Heart left ventricle (tissue), 16 donors: ENCODE measurements at places on chromosomes 7 and 10. TPM values are rescaled to one million over a fixed set of nuclear protein-coding genes. Genes with fewer than 3 reads are reported as not detected.
A peak's percentile ranks its signal among the peaks of the same experiment; 100 is the strongest.

Gene RSPH10B2
- not detected for total RNA-seq

- no peak for DNase-seq
These were observed 64.3 kb downstream of the PLXNA4 start for GRCh38 chr7:132511921-132512320.

DNA sequence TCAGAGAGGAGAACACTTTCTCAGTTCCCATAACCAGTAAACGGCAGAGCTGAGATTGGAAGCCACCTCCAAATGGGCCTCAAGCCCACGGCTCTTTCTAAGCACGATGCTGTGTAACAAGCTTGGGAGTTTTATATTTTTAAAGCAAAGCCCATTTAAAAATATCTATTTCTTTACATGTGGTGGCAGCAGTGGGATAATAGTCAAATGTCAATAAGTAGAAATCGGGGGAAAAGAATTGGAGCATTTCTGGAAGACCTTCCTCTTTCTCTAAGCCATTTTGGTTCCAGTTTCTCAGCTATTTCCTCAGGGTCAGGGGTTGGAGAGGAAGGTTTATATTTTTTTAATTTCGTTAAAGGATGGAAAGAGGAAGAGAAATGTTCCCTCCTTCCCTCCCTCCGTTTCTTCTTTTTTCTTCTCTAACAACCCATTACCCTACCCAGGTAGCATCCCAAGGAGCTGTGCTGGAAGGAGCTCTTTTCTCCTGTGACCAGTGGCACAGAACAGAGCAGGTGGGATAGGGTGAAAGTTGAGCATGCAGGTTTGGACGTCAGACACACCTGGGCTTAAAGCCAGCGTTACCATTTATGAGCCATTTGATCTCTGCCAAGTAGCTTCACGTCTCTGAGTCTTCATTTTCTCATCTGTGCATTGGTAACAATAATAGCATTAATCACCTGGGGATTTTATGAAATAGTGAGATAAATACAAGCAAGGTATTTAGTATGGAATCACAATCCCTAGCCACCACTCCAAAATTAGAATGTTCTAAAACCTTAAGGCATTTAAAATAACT, 515.7 kb downstream of the RPS24 start:
- DNase-seq, result no peak

DNA sequence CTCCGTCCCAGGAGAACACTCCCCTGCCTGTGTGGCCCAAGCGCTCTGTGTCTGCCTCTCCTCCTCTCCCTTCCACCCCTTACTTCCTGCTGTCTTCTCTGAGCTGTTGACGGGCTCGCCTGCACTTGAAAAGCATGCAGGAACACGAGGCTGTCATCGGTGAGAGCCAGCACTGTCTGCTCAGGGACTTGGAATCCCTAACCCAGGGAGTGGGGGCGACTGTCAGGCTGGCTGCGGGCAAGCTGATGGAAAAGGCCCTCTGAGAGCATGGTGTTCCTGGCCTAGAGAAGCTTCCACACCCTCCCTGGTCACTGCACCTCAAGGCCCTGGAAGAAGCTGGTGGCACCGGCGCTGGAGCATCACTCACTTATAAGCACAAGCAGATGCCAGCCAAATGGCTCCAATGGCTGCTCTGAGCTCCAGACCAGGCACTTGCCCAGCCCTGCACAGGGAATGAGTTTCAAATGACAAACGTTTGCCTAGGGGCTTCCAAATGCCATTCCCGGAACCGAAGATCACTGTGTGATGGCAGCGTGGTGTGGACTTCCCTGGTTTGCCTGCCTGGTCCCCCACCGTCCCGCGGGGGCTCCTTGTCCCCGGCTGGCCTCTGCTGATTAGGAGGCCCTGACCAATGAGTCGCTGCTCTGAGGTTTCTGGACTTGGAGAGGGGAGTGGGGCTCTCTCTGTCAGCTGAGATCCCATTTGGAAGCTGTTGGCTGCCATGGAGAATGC, 56.7 kb upstream of the EBF3 start:
- no peak for DNase-seq

- DNase-seq, result no peak
These were observed 13.4 kb upstream of the CXCL12 start for GRCh38 chr10:44398271-44398670.

GRCh38 chr7:98674461-98674860, 57.4 kb downstream of the NPTX2 start:
- DNase-seq, result no peak

- DNase-seq, result no peak
These were observed 88.0 kb downstream of the PLXDC2 start for GRCh38 chr10:19904202-19904661.

DNA sequence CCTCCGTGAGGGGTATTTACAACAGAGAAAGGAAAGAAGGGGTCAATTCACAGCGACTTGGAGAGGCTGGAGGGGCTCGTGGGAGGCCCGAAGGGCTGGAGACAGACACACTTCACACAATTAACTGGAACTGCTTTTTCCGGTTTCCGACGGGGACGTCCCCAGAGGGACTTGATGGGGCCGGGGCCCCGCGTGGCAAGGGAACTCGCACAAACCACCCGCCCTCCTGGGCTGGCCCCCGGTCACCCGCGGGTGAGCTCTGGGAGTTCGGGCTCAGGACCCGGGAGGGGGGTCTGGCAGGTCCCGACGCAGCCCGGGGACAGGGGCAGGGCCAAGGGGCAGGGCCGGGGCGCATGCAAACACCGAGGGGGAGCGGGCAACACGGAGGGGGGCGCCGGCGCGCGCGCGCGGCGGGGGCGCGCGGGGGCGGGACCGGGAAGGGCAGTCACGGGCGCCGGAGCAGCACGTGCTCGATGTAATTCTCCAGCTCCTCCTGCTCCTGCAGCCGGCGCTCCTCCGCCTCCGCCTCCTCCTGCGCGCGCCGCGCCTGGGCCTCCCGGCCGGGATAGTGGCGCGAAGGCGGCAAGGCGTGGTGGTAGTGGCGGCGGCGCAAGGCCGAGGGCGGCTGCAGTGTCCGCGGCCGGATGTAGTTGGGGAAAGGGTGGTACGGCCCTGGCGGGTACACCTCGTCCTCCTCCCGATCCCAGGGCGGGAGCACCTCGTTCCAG, 2.7 kb downstream of the VGF start:
- no peak for DNase-seq

DNA sequence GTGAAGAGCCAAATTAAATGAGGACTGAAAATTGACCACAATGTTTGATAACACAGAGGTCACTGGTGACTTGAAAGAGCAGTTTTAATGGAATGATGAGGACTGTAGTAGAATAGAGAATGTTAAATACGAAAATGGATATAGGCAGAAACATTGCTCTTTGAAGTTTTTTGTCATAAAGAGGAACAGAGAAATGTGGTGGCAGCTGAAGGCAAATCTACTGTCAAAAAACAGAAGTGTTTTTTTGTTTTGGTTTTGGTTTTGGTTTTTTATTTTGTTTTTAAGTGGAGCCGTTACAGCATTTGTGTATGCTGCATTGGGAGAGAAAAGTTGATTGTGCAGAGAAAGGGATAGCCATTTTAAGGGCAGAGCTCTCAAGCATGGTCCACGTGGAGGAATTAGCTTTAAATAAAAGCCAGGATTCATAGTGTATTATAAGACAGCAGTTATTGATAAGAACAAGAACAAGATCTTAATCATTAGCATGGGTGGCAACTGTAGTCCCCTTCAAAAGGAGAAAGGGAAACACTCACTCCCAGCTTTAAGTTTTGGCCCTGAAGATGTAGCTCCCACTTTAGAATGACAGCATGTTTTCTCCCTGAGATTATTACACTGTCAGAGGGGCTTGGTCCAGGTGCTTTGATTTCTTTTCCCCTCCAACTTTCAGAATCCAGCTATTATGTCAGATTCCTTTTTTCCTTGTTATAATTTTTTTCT, 156.7 kb upstream of the BET1 start:
- DNase-seq, result no peak

DNA sequence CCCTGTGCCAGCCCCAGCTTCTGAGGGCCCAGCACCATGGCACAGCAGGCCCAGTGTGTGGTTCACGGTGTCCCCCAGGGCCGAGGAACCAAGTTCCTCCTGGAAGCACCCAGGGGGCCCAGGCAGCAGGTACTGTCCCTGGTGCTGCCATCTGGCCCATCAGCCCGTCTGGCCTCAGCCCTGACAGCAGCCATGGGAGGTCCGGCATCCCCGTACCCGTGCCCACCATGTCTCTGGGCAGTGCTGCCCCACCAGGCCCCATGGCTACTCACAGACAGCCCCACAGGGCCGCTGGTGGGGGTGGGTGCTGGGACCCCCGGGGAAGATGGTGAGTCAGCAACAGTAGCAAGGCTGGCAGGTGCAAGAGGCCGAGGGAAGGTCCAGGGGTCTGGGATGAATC, 32.8 kb downstream of the STK32C start:
- DNase-seq, result peak; percentile 58

DNA sequence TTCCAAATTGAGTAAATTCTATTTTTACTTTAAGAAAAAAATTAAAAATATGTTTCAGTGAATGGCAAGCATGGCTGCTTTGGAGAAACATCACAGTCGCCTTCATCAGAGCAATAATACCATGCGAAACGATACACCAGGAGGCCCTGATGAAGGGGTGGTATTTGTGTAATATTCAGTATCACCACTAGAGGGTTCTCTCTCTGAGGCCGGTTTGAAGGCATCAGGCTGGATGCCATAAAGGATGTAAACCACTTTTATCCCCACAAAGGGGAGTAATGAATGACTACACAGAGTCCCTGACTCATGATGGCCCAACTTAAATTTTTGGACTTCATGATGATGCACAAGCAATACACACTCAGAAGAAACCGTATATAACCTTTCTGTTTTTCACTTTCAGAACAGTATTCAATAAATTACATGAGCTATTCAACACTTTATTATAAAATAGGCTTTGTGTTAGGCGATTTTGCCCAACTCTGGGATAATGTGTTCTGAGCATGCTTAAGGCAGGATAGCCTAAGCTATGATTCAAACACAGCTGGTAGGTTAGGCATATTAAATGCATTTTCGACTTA, 95.5 kb downstream of the PPP1R17 start:
- no peak for DNase-seq
